NCI-H526 (cell line): ENCODE measurements at places on chromosomes 5 and 9.

DNA sequence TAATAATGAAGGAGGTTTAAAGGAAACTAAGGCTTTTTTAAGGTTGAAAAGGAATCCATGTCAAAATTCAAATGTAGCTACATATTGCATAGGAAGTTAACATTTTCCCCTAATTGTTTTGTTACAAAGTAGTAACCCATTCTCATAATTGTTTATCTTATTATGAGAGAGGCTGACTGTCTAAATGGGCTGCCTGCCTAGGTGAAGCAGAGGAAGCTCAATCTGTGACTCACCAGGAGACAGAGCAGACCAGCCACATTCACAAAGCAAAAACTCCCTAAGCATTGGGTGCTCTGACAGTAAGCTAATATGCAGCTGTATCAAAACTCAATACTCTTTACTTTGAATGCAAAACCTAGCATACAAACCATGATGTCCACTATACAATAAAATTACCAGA, 208.5 kb downstream of the ROR2 start:
- DNase-seq = no peak

- DNase-seq = no peak
These were observed 84.4 kb downstream of the ADRB2 start for GRCh38 chr5:148910686-148911361.

DNA sequence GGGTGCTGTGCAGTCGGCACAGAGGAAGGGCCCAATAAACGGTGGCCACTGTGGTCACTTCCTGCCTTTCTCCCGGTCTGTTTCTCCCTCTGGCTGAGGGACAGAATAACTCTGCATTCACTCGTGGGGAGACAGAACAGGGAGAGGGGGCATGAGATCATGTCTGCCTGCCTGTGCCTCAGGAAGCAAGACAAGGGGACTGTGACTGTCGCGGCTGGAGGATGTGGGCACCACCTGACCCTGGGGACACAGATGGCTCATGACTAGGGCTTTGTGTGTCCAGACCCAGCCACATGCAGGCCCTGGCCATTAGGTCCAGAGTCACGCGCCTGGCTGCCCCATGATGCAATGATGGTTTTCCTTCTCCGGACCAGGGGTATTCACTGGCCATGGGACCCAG, 5.8 kb downstream of the TRUB2 start:
- DNase-seq = no peak

DNA sequence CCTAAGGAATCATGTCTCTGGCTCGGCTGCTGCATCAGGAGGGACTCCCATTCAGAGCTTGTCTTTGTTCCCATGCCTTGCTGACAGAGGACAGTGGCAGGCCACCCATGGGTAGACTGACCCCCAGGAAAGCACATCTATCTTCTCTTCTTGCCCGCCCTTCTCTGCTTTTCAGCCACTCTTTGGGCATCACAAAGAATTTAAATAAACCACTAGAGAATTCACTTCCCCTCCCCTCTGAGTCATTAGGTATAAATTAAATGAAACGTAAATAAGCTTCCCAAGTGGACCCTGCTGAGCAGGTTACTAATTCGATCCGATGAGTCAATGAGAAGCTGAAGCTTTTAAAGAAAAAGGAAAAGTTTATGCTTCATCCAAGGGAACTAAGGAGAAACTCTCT, 97.0 kb downstream of the DRD1 start:
- DNase-seq = no peak

DNA sequence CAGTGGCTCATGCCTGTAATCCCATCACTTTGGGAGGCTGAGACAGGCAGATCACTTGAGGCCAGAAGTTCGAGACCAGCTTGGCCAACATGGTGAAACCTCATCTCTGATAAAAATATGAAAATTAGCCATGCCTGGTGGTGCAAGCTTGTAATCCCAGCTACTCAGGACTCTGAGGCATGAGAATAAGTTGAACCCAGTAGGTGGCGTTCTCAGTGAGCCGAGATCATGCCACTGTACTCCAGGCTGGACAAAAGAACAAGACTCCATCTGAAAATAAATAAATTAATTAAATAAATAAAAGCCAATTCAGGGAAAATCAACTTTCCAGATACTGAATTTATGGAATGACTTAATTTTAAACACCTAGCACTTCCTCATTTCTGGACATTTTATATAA, 1722.1 kb downstream of the MAT2B start:
- DNase-seq = peak; percentile 21

DNA sequence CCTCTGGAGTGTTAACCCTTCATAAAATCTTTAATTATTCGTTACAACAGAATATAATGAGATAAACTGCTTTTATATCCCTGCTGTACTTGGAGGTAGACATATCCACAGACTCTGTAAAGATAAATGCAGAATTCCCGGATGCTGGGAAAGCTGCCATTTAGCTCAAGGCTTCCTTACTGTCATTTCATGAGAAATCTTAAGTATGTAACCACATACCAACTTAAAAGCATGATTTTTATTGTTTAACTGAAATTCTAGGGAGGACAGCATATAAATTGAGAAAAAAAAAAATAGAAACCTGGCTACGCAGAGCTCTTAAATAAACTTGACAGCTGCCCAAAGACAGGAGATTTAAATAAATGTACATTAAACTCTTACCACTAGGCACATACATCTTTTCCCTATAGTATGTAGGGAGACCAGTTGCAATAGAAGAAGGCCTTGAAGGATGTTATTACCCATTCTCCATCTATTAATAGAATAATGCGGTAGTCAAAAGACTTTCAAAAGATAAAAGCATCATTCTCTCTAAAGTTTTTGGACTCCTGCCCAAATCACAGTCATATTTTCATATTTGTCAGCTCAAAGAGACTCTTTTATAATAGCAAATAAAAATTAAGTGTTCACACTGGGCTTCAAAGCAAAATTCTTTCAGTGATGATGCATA, 373.8 kb downstream of the NDUFS4 start:
- no peak for DNase-seq

- no peak for DNase-seq
These were observed 21.1 kb upstream of the EEIG1 start for GRCh38 chr9:128001779-128002298.

- DNase-seq = no peak
These were observed 729.8 kb downstream of the EFNA5 start for GRCh38 chr5:106940986-106941385.

DNA sequence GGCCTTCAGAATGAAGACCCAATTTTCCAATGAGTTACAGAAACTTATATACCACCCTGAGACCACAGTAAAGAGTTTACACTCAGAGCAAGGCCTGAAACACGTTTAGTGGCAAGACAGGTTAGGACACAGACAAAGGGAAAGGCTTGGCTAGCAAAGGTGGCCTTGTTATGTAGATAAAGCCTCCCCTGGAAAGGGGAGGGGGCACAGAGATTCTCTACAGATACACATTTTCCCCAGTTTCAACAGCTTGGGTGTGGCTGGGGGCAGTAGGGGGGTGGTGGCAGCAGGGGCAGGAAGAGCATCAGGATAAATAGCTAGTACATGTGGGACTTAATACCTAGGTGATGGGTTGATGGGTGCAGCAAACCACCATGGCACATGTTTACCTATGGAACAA, 51.9 kb upstream of the PPP1R2B start:
- DNase-seq = no peak

DNA sequence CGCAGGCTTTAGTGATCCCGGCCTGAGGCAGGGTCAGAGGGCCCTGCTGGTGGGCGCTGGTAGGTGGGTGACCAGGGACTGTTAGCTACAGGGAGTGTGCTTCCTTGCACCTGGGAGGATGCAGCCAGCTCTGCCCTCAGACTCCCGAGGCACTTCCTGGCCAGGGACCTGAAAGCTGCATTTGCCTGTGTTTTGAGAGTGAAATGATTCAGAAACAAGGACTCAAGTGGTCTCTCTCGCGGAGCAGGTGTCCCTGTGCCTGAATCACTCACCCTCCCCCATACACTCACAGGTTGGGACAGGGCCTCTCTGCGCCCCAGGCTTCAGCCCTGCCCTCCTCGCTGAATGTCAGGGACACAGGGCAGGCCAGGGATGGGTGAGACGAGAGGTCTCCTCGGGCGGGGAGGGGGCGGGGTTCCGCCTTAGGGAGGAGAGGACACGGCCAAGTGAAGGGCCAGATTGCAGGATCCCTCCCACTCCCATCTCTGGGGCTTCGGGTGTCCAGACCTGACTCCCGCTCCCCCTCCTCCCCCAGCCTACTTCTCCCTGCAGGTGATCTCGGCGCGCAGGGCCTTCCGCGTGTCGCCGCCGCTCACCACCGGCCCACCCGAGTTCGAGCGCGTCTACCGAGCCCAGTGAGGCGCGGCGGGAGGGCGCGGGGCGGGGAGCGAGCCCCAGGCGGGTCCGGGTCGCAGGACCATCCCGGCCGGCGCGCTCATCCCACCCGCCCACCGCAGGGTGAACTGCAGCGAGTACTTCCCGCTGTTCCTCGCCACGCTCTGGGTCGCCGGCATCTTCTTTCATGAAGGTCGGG, 1.5 kb downstream of the LTC4S start:
- peak; percentile 56 for DNase-seq

GRCh38 chr5:88813805-88814575, 69.0 kb downstream of the MEF2C start:
- DNase-seq = no peak

GRCh38 chr5:118208031-118208453, 780.3 kb downstream of the DTWD2 start:
- no peak for DNase-seq

GRCh38 chr5:131671409-131671808, 36.4 kb upstream of the RAPGEF6 start:
- no peak for DNase-seq

DNA sequence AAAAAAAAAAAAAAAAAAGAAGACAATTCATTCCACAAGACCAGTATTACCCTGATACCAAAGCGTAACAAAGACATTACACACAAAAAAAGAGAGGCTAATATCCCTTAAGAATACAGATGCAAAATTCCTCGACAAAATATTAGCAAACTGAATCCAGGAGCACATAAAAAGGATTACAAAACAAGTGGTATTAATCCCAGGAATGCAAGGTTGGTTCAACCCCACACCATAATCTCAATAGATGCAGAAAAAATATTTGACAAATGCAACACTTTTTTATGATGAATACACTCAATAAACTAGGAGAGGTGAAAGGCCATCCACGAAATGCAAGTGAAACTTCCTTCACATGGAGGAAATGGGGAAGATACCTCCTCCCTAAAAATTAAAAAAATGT, 80.1 kb upstream of the TLR4 start:
- DNase-seq = no peak

DNA sequence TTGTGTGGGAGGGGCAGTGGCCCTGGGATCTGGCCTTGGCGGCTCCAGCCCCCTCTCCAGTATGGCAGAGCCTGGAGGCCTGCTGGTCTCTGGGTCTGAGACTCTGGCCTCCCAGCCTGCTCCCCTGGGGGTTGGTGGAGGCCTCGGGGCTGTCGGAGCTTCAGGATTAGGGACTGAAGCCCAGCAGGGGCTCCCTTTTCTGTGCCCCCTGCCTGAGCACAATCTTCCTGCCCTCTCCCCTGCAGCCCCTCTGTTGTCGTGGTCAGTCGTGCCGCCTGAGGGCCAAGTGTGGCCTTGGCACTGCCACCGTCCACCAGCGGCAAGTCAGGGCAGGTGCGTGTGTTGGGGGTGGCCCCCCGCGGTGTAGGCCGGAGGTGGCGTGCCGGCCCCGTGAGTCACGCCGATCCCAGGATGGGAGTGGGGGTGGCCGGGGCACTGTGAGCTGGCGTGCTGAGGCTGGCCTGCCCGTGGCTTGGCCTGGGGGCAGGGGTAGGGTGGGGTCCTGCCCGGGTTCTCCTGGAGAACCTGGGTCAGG, 53.6 kb downstream of the RXRA start:
- no peak for DNase-seq

GRCh38 chr5:158522776-158523175, 576.9 kb downstream of the EBF1 start:
- DNase-seq = no peak
